ENCODE measurements at places on chromosomes 6 and 20.

GRCh38 chr6:21187485-21187884, 406.1 kb upstream of the SOX4 start:
- no peak for DNase-seq

DNA sequence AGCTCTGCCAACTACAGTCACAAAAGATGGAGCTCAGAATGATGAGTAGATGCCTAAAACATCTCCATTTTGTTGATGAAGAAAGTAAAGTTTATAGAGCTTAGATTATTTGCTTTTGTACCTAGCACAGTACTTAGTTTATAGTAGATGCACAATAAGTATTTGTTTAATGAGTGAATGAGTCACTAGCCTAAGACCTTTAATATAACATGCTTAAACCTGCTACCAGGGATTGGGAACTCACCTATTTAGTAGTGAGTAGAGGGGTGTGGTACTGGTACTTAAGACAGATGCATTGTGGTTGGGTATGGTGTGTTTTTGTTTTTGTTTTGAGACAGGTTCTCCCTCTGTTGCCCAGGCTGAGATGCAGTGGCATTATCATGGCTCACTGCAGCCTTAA, 35.8 kb downstream of the TRIM38 start:
- no peak for DNase-seq

- DNase-seq, result no peak
Observed at GRCh38 chr6:105397987-105398386, 4.9 kb downstream of the PREP start.

- no peak for DNase-seq
Observed at GRCh38 chr6:84224251-84224650, 3.2 kb downstream of the CEP162 start.

GRCh38 chr20:30598460-30599230, 658.8 kb upstream of the DEFB115 start:
- no peak for DNase-seq

- DNase-seq, result no peak
Observed at GRCh38 chr6:73800997-73801396, 105.0 kb downstream of the CD109 start.

DNA sequence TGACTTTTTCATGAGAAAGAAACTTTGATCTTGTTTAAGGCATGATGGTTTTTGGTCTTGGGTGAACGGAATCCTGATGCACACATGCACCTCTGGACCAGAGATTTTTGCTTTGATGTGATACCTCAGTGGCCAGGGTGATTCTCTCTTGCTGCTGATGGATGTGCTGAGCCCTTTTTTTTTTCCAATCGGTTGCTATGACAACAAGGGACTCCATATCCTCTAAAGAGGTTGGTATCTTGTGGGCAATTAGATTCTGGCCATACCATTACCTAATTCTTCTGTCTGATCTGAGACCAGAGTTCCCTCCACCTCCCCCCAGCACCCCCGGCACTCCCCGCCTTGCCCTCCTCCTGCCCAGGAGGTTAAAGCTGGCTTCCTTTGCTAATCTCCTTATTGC, 24.9 kb downstream of the PDYN start:
- no peak for DNase-seq

GRCh38 chr20:17950670-17951069, 17.9 kb downstream of the SNX5 start:
- no peak for DNase-seq
